Frontal cortex (tissue), 4 donors: ENCODE measurements at places on chromosomes 3 and 15.
A peak's percentile ranks its signal among the peaks of the same experiment; 100 is the strongest.

- peak; percentile 31 for DNase-seq
These were observed 9.9 kb upstream of the LEKR1 start for GRCh38 chr3:156816091-156816793.

DNA sequence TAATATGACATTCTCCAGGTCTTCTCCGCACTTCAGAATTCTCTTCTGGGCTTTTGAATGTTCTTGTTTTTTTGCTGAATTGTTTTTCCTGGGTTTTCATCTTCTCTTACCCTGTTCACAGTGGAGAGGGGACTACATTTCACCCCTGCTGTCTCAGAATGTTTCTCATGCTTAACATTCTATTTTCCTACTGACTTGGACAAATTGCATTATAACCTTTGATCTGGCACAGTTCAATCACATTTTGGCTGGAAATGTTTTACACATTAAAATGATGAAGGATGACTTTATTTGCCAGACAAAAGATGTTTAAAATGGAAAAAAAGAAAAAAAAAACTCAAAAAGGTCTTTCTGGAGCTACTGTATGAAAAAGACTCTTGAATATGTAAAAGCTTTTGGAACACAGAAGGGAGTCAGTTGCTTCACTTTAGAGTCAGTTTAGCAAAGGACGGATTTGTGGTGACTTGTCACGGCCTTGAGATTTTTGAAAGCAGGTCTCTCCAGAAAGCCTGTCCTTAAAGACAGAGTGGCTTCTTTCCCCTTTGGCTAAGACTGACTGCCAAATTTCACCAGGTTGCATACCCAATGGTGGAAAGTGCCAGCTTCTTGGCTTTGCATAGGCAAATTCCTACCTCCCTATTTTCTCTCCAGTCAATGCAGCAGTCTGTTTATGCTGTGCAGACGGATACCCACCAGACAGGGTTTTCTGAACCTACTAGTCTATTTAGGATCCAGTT is 401.0 kb upstream of the TBL1XR1 start:
- DNase-seq = no peak

GRCh38 chr15:71448688-71449114 is 333.4 kb downstream of the THSD4 start:
- DNase-seq = peak; percentile 40

- no peak for DNase-seq
These were observed 40.6 kb downstream of the ITPR1 start for GRCh38 chr3:4533489-4534443.

DNA sequence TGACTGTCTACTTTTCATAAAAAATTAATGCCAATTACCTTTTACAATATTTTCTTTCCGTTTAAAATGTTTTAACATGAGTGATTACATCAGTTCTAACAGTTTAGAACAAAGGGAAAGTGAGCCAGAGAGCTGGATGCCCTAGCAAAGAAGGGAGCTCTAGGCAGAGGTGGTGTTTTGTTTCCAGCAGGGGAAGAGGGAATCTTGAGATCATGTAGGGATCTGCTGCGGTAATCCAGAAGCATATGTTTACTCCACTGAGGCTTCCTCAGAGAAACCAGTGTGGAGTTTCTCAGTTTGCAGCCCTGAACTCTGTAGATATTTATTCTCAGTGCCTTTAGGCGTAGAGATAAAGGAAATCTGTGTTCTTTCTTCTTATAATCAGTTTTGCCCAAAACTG is 399.3 kb downstream of the NLGN1 start:
- DNase-seq = no peak

DNA sequence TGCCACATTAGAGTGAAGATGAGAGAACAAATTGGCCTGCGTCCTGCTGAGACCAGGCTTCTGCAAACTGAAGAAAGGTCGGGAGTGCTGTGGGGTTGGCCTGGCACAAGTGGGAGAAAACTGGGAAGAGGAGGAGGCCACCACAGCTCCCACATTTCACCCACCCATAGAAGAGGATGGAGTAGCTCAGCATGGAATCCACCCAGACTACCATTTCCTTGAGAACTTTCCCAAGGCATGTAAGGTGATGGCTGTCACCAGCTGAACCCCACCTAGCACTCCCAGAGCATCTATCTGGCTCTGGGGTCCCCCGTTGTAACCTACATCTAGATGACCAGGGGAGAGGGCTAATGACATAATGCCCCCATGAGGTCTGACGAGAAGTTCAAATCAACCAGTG is 120.4 kb upstream of the TRIM42 start:
- no peak for DNase-seq

DNA sequence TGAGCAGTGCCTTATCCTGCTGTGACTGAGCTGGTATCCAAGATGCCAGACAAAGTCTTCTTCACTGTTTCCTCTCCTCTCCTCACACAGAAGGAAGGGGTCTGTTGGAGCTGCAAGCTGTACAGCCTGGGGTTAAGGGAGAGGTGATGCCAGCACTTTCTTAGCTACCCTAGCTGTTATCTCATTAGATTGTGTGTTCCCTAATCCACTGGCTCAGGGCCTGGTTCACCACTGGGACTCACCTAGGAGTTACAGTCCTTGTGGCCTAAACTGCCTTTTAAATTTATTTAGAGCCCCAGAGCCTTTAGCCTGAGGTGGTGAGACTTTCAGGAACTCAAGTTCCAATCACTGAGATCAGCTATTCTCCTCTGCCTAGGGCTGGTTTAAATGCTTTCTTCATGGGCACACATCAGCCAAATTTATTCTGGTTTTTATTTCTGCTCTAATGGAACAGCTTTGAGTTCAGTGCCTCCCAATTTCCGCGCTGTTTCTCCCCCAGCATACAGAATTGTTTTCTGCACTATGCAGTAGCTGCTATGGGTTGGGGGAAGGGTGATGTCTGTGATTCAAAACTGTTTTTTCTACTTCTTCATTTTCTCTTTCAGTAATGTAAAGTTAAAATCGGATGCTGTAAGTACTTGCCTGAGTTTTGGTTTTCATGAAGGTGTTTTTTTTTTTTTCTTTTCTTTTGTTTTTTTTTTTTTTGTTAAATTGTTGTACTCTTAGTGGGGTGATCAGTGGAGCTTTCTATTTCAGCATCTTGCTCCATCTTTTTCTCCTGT is 198.8 kb downstream of the DOCK3 start:
- DNase-seq = no peak

DNA sequence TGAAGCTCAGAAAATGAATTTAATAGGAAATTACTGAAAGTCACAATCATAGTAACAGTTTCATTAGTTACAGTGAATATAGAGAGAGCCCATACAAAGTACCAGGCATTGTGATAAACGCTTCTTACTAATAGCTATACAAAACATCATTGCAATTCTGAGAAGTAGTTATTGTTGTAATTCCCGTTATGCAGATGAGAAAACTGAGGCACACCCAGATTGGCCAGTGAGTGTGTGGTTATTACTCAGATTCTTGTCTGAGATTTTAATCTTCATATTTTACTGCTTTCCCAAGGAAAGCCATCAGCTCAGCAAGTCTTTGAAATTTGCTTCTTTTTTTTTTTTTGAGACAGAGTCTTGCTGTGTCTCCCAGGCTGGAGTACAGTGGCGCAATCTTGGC is 14.3 kb downstream of the FLNB start:
- no peak for DNase-seq

DNA sequence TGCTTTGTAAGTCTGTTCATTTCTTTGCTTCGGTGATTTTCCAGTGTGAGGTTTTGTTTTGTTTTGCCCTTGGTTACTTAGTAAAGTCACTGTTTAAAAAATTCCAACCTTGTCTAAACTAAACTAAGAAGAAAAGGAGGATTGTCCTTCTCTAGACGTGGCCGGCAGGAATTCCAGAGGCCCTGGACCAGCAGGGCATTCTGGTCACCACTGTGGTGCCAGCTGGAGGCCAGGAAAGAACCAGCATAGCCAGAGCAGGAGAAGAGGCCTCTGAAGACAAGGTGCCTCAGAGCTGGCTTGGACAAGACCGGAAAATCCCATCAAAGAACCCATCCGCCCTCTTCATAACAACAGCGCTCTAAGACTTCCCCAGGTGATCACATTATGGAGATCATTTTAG is 8.2 kb downstream of the PLOD2 start:
- no peak for DNase-seq

DNA sequence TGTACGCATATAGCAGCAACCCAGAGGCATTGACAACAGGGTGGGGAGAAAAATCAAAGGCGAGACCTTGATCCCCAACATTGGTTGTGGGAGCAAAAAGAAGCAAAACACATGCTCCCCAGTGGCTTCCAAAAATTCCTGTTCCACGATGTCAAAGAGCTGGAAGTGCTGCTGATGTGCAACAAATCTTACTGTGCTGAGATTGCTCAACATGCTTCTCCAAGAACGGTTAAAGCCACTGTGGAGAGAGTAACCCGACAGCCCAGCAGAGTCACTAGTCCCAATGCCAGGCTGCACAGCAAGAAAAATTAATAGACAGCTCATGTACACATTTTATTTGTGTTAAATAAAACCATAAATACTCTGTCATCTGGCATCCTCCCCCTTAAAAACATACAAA is 179.9 kb upstream of the PFN2 start:
- no peak for DNase-seq

DNA sequence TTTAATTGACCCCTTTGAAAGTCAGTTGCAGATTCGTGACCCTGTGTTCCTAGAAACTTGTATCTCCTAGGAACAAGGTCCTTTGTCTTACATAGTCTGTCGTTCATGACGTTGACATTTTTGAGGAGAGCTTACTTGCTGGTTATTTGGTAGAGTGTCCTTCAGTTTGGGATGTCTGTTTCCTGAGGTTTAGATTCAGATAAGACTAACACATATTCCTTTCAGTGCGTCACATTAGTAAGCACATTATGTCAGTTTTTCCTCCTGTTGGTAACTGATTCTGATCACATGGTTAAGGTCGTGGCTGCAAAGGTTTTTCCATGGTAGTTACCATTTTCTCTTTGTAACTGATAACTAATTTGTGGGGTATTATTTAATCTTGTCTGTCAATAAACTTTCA is 80.8 kb downstream of the PCCB start:
- no peak for DNase-seq

DNA sequence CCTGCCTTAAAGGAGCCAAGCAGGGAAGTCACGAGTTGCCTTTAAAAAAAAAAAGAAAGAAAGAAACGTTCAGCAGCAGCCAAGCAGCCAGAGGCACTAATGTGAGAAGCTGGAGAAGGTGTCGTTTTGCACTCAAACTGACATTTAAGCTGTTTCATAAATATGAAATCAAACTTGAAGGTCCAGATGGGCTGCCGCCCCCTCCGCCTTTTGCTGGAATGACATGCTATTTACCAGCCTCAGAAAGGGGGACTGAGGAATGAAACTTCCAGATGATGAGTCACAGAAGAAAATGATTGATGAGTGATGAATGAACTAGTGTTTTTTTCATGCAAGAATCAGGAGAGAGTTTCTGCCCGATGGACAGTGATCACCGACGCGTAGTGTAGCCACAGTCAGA is 396.8 kb downstream of the IGSF11 start:
- DNase-seq = peak; percentile 14

- no peak for DNase-seq
These were observed 25.1 kb upstream of the CSTA start for GRCh38 chr3:122299872-122300460.

DNA sequence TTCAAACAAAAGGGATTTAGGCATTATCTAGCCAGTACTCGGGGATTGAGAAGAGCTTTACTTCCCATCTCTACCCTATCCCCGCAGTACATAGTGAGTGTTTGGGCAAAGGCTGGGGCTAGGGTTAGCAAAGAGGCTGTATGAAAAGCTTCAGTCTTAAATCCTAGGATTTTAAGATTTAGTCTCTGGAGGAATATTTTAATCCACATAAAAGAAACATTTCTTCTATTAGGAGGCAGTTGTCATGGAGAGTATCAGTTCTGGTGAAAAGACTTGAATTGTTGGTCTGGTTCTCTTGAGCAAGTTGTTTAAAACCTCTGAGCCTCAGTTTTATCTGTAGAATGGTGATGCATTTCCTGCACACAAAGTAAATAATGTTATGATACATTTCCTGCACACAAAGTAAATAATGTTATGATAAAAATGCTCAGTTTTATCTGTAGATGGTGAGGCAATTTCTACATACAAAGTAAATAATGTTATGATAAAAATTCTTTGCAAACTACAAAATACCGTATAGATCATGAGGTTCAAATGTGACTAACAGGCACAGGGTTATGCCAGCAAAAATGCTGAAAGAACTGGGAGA is 53.9 kb upstream of the ZBED2 start:
- DNase-seq = no peak

DNA sequence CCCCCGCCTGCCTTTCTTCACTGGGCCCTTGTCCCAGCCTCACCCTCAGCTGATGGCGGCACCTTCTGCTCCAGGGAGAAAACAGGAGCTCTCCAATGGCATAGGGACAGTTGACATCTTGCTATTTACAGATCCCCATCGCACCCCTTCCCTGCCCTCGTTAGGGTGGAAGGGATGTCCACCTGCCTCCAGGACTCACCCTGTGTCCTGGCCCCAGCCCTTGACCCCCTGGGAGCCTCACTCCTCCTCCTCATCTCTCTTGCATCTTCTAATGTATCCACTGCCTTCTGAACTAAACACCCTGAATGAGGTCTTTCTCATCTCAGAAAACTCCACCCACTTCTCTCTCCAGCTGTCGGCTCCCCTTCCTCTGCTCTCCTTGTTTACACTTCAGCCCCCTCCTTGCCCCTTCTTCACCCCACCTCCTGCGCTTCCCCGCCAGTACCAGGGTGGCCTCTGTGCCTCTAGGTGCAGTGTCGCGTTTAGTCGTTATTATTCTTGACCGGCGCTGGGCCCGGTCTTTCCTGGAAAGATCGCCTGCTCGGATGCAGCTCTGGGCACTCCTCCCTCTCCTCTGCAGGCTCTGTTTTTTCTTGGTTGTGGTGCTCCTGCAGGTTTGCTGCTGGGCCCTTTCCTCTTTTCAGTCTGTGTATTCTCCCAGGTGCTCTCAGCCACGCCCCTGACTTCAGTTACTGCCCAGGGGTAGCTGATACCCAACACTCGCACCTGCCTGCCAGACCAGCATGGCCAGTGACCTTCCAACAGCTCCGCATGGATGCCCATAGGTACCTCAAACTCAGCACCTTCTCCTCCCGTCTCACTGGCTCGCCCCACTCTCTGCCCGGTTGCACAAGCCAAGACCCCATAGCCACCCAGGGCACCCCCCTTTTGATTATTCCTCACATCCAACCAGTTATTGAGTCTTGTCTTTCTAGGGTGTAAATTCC is 42.9 kb downstream of the PML start:
- no peak for DNase-seq

DNA sequence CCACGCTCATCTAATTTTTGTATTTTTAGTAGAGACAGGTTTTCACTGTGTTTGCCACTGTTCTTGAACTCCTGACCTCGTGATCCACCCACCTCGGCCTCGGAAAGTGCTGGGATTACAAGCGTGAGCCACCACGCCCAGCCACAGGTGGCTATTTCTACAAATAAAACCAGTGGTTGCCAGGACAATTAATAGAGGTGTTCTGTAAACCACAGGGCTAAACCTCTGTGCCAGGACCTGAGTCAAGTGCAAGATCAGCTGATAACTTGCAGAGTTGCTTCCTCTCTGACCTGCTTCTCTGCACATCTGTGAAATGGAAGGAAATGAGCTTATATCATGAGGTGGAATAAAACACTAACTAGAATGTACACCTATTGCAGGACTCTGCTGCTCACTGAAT is 72.8 kb downstream of the CD200R1L start:
- DNase-seq = no peak

DNA sequence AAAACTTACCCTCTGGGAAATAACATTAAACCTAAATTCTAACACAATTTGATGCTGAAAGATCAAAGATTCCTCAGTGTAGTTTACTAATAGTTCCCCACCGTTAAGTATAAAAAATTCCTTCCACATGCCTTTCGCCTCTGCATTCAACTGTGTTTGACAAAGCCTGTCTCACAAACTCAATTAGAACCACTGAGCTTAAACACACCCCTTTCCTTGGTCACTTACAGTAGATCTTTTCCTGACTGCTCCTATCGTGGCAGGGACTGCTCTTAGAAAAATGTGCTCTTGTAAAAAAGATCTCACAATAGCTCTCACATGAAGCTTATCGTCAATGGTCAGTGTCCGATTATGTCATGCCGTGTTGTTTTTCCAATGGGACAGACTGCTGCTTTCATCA is 8.9 kb upstream of the KBTBD8 start:
- no peak for DNase-seq
